GM23338 (cell line): ENCODE measurements at places on chromosomes 7 and 10.

DNA sequence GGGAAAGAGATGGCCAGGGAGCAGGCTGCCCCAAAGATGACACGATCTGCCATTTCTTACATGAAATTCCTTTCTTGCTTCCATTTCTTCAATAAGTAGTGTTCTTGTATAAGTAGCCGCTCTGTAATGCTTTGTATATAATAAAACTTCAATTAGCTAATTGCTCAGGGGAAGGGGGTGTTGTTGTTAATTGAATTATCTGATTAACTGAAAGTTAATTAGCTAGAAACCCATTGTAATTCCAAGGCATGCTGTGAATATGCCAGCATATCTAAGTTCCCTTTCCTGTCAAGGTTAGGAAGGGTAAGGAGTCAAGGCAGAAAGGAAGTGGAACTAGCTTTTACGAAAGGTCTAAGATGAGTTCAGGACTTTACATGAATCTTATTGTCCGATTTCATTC, 765.9 kb downstream of the TYW1 start:
- DNase-seq = no peak

- DNase-seq = no peak
Measured at GRCh38 chr7:123557016-123557397, 611 bp downstream of the NDUFA5 start.

DNA sequence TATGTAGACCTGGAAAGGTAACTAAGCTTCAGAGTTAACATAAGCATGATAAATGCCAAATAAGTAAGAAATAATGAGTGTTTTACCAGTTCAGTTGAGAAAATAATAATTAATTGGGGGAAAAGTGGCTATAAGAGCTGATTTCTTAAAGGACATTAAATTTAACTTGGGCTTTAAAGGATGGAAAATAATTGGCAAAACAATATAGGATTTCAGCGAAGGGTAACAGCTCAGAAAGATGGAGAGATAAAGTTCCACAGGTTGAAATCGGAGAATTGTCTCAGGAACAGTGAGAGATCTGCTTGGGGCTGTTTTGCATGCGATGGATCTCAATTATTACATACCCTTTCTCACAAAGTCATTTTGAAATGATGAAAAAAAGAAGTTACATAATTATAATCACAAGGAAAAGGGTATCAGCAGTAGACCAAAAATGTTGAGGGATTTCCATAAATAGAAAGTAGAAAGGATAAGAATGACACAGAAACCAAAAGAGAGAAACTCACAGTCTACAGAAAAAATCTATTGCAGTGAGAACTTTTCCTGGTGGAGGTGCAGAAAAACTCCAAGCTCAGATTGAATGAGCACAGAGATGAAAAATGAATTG, 40.1 kb upstream of the ITGB8 start:
- no peak for DNase-seq

DNA sequence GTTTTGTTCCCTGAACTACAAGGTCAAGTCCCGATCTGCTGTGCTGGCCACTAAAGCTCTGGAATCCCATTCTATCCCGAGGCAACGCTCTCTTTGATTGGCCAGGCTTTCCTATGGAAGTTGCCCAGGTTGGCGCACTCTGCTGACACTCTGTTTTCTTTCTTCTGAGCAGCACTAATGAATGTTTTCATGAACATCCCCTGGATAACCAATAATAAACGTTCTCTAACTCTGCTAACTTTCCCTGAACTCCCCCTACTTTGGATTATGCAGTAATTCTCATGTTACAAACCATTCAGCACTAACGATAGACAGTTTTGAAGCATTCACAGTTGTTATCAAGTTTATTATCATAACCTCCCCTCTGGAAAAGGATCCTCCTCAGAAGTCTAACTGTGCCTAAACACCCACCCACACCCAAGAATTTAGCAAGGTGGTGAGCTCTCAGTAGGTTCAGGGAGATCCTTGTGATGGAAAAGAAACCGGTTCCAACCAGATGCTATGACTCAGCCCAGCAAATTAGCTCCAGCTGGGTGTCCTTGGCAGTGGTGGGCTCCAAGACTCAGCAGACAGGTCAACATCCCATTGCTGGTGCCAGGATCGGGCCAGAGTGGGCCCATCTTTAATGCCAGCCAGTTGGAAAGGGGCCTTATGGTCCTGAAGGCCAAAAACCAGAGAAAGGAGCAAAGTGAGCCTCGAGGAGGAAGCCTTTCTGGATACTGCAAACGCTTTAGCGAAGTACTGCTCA, 68.4 kb downstream of the CREB3L2 start:
- DNase-seq = no peak

DNA sequence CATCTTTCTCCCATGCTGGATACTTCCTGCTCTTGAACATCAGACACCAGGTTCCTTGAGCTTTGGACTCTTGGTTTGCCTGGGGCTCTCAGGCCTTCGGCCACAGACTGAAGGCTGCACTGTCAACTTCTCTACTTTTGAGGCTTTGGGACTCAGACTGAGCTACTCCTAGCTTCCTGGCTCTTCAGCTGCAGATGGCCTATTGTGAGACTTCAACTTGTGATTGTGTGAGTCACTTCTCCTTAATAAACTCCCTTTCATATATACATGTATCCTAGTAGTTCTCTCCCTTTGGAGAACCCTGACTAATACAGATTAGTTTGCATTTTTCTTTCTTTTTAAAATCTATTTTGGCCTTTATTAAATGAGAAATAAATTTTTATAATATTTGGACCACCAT, 276.2 kb upstream of the SEMA3C start:
- DNase-seq = no peak

GRCh38 chr7:107318523-107319160, 149.8 kb downstream of the HBP1 start:
- no peak for DNase-seq

DNA sequence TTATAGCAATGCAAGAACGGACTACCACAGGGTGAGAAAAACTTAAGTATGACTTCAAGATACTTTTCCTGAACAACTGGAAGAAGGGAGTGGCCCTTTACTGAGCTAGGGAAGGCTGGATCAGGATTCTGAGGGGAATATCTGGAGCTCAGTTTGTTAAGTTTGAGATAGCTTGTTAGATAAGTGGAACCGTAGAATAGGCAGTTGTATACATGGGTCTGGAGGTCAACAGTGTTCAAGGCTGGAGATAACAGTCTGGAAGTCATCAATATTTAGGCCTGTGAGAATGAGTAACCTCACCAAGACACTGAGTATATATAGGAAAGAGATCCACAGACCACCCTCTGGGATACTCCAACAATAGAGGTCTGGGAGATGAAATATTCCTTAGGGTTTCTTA, 7.2 kb downstream of the PLEKHA1 start:
- no peak for DNase-seq

GRCh38 chr7:143374561-143374960, 6.6 kb upstream of the ZYX start:
- DNase-seq = no peak

- DNase-seq = no peak
Measured at GRCh38 chr7:117766913-117767312, 106.3 kb downstream of the CTTNBP2 start.

- DNase-seq = no peak
Measured at GRCh38 chr10:101010329-101010728, 10.7 kb downstream of the LZTS2 start.
